Choroid plexus epithelial cell (primary cell): ENCODE measurements at places on chromosomes 5 and 9.

DNA sequence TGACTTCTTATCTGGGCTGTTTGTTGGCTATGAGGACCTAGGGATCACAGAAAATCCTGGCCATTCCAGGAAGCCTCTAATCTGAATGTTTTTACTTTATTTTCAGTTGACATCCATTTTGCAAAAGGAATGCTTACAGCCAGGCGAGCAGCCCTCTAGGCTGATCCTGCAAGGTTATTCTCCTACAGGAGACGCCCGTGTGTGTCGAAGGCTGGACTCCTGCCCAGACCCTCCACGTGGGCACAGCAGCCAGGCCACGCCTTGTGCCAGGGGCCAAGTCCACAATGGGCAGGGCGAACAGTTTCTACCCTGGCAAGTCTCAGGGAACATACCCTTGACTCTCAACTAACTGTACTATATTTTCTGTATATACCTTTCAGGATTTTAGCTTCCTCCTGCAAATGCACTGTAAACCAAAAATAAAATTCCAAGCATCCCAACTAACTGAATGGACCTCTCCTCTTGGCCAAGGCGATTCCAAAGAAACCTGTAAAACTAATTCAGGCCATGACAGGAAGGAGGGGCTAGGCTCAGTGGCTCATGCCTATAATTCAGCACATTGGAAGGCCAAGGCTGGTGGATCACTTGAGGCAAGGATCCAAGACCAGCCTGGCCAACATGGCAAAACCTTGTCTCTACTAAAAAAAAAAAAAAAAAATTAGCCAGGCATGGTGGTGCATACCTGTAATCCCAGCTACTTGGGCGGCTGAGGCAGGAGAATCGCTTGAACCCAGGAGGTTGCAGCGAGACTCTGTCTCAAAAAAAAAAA is 5.7 kb downstream of the CMBL start:
- DNase-seq: no peak

GRCh38 chr9:97348871-97349270 is 41.4 kb downstream of the CCDC180 start:
- no peak for DNase-seq

- no peak for DNase-seq
Observed at GRCh38 chr5:84445049-84445685, 60.5 kb upstream of the EDIL3 start.

DNA sequence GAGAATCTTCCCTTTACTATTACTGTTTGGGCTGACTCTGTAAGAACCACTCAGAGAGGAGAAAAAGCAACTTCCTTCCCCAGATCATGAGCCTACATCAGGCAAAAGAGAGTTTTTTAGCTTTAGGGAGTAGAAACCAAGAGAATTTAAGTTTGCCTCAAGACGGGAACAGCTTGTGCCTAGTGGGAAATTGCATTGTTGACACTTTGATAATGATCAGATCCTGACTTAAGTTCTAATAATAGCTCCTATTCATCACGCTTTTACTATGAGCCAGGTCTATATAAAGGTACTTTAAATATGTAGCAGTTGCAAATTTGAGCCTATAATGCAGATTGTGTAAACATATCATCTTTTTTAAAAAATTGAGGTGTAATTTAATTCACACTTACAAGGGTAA is 298.2 kb downstream of the MAN2A1 start:
- DNase-seq: peak; percentile 66

DNA sequence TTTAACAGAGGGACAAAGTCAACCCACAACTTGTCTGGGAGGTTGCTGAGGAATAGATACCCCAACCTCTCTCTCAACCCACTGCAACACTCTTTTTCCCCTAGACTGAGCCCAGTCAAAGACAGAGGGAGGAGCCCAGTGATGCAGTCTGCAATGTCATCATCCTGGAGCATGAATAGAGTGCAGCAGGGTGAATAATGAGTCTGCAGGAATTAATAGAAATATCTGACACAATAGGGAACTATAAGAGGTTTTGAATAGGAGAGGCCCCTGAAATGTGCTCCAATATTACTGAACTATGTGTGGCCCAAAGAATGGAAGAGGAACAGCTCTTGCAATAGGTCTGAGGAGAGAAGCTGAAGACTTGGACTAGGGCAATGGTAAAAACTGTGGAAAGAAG is 59.1 kb downstream of the PDCD1LG2 start:
- no peak for DNase-seq

GRCh38 chr5:96433066-96433447 is at the start of gene PCSK1:
TSS of gene PCSK1 (minus strand) at chr5:96433248. CDS start at chr5:96433042, 206 bp downstream.
- no peak for DNase-seq

GRCh38 chr5:64166201-64166959 is 737 bp downstream of the RNF180 start:
- DNase-seq: no peak
